ENCODE measurements at places on chromosomes 2 and 18.

GRCh38 chr2:173395567-173396351, 41.1 kb downstream of the CDCA7 start:
- DNase-seq = no peak

- peak; percentile 34 for DNase-seq
Measured at GRCh38 chr2:143435131-143435530, 305.9 kb downstream of the ARHGAP15 start.

- no peak for DNase-seq
Measured at GRCh38 chr2:237882510-237883481, 23.4 kb downstream of the RAMP1 start.

GRCh38 chr18:32469691-32470459, 807 bp downstream of the GAREM1 start:
- DNase-seq = peak; percentile 39

DNA sequence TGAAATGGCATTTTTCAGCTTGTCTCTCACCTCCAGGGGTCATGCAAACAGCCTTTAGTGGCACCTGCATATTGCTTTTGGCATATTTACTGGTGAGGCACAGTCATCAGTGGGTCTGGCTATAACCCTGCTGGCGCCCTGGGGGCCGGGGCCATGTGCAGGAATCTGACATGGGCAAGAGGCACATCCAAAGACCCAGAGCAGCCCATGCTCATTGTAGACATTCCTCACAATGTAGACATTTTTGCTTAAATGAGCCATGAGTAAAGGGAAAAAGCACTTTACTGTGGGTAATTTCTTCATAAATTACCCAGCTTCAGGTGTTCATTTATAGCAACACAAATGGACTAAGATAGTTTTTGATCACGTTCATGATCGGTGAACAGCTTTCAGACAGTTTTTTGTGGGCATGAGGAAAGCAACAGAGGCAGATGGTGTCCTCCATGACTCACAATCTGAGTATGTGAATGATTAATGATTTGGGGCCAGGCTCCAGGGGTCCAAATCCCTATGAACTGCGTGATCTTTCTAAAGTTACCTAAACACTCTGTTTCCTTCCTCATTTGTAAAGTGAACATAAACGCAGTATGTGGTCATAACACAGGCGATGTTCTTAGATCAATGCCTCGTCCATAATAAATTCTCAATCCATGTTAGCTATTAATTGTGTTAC, 85.8 kb downstream of the LIPG start:
- DNase-seq = no peak

- DNase-seq = peak; percentile 79
Measured at GRCh38 chr18:59006461-59007067, 133.1 kb upstream of the SEC11C start.

GRCh38 chr2:94870440-94871225, 597 bp upstream of the TEKT4 start:
- no peak for DNase-seq

- no peak for DNase-seq
Measured at GRCh38 chr2:2581331-2582159, 250.5 kb upstream of the MYT1L start.

GRCh38 chr2:165547900-165548299, 78.4 kb downstream of the CSRNP3 start:
- no peak for DNase-seq

DNA sequence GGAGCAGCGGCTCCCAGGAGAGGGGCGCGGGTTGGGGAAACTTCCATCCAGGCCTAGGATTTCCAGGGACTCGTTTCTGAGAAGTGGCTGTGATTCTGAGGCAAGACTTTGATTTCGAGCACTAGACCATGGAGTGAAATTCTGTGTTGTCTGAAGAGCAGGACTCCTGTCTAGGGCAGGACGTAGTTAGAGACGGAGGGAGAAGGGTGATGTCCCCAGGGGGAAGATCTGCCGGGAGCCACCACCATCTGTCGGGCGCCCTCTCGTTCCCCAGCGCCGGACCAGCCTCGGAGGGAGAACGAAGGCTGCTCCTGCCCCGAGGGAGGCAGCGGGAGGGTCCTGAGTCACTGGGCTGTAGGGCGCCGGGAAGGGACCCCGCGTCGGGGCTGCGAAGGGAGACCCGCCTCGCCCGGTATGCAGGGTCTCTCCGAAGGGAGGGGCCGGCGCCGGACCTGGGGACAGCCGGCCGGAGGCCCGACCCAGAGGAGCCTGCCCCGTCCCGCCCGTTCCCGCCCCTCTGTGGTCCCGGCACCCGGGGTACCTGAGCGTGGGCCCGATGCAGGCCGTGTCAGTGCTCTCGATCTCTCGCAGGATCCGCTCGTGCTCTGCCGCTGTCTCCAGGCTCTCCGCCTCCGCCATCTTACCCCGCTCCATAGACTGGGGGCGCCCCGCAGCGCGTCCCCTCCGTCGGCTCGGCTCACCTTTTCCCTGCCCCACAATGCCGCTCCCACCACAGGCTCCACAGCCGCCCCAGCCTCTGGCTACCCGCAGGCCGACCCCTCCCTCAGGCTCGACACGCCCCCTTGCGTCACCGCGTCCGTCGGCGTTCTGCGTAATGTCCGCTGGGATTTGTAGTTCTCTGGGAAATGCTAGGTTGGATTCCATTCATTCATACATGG, at the start of gene EXOC6B:
TSS of gene EXOC6B (minus strand) at position 777 of the 899 bp plus-strand sequence.
- peak; percentile 92 for DNase-seq

DNA sequence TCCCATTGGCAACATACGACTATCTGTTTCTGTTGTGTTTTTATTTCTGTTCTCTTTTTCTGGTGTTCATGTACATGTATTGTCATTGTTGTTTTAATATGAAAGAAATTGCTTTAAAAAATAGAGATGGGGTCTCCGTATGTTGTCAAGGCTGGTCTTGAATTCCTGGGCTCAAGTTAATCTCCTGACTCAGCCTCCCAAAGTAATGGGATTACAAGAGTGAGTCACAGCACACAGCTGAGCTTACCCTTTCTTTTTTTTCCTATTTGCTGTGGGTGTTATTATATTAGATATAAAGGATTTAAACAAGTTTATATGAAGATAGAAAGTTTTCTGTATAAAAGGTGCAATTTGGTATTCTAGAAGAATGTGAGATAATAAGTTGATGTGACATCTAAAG, 554.6 kb downstream of the DSC3 start:
- DNase-seq = no peak

DNA sequence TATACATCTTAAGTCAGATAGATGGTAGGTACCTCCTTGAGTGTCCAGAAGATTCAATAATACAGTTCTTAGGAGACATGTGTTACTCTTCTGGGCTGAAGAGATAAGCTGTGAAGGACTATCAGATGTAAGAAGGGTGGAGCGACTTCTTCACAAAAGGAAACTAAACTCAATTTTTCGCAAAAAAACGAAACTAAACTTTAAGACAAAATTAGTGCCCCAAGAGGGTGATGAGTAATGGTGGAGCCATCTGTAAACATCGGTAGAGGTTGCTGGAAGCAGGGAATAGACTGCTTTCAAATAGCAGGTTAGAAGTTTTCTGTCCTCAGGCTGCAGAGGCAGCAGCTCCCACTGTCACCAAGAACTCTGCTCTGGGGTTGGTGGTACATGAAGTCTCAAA, 111.6 kb upstream of the TACR1 start:
- no peak for DNase-seq

DNA sequence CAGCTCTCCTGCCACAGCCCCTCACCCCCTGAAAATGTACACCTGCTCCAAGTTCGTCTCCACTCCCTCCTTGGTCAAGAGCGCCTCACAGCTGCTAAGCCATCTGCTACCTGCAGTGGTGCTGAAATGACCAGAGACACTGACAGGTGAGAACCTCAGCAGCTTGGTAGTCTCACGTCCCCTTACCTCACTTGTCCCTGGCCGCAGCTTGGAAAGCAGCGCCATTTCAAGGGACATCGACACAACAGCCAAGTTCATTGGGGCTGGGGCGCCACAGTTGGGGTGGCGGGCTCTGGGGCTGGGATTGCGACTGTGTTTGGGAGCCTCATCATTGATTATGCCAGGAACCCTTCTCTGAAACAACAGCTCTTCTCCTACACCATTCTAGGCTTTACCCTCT, 47.5 kb downstream of the ANKRD44 start:
- no peak for DNase-seq

DNA sequence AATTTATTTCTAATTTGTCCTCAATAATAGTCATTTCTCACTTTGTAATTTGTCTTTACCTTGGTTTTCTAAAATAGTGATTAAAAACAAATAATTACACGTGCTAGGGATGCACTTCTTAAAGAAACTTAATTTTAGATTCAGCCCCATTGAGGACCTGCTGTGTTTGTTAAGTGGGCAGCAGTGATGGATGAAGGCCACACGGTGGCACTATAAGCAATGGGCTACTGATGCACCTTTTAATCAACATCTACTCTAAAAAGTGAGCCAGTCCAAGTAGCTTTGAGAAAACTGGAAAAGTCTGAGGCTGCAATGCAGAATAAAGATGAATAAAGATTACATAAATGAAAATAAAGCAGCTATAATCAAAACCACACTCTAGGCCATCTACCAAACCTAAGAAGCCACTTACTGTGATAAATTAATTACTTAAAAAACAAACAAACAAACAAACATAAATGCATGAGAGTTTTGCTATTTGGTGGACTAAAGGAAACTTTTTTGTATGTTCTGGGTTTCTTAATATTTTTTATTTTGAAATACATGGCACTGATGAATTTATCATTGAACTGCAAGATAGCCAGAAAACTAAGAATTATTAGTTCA, 89.3 kb downstream of the PDE11A start:
- peak; percentile 67 for DNase-seq

- DNase-seq = no peak
Measured at GRCh38 chr2:233453916-233454315, 99.6 kb downstream of the DGKD start.

DNA sequence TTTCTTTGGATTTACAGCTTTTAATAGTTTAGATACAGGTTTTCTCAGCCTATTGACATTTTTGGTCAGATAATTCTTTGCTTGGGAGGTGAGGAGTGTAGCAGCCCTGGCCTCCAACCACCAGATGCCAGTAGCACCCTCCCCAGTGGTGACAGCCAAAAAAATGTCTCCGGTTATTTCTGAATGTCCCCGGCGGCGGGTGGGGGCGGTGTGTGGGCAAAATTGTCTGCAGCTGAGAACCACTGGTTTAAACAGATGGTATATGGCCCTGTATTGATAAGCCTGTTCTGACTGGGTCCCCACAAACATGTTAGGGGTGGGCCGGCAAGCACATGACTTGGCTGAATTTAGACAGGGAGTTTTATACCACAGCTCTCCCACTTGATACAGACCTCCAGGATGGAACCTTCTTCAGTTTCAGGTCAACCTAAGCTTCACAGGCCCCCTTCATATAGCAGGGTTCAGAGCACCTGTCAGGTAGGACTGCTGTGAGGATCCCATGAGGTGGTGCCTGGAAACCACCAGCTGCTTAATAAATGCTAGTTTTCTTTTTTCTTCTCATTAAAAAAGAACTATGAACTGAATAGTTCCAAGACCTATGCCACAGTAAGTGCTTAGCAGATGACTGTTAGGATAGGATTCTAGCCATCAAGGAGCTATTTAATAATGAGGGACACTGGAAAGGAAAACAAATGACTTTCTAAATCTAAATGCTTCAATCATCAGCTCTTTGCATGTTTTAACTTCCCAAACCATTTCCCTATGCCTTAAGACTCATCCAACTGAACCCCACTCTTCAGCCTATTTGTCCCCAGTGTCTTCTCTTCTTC, 18.1 kb downstream of the LPIN2 start:
- no peak for DNase-seq

GRCh38 chr2:232282508-232283055, 96.0 kb upstream of the ALPP start:
- DNase-seq = no peak

- no peak for DNase-seq
Measured at GRCh38 chr2:151197184-151198108, 64.2 kb downstream of the RBM43 start.

- DNase-seq = peak; percentile 24
Measured at GRCh38 chr2:101873543-101873942, 118.2 kb upstream of the IL1R2 start.

GRCh38 chr18:47929681-47930198, 719 bp downstream of the SMAD2 start:
- DNase-seq = peak; percentile 62

DNA sequence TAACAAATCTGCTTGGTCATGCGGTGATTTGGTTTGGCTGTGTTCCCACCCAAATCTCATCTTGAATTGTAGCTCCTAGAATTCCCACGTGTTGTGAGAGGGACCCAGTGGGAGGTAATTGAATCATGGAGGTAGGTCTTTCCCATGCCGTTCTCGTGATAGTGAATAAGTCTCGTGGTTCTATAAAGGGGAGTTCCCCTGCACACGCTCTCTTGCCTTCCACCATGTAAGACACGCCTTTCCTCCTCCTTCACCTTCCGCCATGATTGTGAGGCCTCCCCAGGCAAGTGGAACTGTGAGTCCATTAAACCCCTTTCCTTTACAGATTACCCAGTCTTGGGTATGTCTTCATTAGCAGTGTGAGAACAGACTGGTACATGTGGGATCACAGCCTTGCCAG, 36.7 kb downstream of the TRABD2A start:
- DNase-seq = no peak

DNA sequence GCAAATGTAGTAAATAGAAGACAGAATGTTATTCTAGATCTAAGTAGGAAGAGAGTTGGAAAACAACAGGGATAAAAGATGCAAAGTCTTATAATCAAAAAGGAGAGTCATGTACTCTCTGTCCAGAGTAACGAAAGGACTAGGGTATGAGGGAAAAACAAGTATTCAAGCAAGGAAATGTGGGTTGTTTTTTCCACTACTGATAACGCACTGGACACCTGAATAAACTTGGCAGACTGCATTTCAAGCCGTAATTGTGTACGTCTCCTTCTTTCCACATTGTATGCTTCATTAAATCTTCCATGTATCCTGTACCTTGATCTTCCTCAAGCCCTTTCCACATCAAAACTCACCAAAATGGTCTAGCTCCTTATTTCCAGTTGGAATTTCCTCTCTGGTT, 420.6 kb downstream of the ZEB2 start:
- no peak for DNase-seq

- peak; percentile 20 for DNase-seq
Measured at GRCh38 chr2:3126911-3127621, 250.6 kb downstream of the EIPR1 start.

- no peak for DNase-seq
Measured at GRCh38 chr2:207088839-207089238, 76.9 kb downstream of the KLF7 start.

All from fibroblast of pulmonary artery (primary cell).